GM06990 (cell line): ENCODE measurements at places on chromosomes 3 and 15.

DNA sequence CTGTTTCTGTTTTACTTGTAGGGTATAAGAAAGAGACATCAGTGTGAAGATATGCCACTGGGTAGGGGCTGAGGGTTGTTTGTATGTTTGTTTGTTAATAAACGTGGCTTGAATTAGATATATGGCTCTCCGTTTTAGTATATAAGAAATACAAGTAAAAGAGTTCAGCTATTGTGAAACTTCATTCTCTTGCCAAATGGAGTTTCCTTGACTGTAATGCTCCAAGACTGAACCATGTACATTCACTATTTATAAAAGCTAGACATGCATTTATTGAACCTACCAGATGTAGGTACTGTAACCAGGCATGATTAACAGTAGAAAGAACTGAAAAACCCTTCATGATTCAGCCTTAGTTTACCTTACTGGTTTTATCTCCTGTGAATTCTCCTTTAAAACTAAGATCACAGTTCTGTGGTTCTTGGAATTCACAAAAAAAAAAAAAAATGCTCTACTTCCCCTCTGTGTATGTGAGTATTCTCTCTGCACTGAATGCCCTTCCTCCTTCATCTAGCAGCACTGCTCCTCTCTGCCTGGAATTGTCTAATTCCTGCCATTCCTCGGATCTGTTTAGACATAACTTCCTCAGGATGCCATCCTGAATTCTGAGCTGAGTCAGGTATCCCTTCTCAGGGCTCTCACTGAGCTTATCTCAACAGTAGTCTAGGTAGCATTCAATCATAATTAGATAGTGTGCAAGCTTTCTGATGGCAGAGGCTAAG, 504.4 kb downstream of the FHIT start:
- DNase-seq: no peak

DNA sequence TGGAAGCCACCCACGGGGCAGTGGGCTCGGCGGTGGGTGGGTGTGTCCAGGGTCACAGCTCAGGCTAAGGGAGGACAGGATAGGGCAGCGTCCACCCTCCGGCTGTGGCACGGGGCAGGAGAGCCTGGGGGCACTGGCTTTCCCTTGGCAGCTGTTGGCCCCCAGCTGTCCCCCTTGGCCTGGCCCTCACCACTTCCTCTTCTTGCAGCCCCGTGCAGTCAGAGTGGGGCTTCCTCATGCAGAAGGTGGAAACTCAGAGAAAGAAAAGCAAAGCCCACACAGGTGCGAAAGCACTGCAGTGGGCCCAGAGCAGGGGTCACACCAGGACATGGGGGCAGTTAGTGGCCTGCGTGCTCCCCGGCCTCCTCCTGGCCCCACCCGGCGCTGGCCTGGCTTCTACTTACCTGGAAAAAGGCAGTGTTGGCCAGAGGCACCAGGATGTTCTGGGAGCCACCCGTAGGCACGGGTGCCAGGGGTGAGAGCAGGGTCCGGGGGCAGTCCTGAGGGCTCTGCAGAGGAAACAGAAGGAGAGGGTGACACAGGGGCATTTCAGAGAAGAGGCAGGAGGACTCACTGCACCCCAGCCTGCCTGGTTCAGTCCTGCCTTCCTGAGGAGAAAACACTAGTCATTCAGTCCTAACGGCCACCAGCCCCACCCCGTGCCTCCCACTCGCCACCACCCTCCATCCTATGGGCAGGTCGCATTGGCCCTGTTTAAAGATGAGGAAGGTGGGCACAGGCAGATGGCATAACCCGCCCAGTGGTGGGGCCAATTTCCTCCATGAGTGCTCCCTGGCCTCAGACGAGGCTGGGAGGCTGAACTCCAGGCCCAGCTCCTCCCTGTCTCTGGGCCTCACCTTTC, 28.3 kb downstream of the PLXND1 start:
- peak; percentile 50 for DNase-seq

DNA sequence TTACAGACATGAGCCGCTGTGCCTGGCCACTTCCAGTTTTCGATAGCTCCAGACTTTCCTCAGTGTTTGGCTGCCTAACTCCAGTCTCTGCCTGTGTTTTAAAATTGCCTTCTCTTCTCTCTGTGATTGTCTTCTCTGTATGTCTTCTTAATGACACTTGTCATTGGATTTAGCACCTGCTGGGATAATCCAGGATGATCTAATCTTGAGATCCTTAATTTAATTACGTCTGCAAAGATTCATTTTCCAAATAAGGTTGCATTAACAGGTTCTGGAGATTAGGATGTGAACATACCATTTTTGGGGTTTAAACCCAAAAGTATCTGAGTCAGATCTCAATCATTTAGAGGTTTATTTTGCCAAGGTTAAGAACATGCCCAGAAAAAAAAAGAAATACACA, 222.2 kb upstream of the PDZRN3 start:
- no peak for DNase-seq

GRCh38 chr3:127613406-127613805, 15.2 kb downstream of the MCM2 start:
- DNase-seq: no peak

DNA sequence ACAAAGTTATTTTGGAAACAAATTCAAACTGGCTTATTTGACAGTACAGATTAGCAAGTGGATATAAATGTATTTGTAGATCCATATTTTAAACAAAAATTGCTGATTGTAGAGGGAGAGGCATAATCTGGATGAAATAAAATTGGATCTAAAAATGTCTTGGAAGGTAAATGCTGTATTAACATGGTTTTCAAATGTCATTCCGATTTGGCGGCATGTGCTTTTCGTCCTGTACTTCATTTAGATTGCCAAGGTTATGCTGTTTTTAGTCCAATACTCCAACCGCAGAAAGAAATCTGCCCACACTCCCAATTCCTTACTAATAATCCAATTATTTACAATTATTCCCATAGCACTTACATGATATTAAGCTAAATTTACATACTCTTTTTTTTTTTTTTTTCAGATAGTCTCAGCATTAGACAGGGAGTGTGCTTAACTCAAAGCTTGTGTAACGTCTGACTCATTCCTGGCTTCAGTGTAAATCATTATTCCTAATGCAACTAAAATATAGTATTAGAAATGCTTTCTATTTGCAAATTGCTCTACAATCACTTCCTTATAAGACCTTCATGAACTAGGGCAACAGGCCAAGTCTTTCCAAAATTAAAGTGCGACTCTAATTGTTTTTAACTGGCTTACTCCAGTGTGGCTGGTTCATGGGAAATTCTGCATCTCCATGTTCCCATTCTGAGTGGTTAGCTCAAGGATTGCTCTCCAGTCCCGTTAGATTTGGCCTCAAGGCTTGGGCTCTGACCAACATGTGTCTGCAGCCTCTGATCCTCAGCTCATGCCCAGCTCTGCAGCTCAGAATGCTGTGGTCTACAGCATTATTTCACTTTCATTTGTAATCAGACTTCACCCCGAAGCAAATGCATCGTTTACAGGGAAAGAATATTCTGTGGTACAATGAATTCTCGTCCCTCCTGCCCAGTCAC, 103.9 kb downstream of the FBN1 start:
- no peak for DNase-seq

DNA sequence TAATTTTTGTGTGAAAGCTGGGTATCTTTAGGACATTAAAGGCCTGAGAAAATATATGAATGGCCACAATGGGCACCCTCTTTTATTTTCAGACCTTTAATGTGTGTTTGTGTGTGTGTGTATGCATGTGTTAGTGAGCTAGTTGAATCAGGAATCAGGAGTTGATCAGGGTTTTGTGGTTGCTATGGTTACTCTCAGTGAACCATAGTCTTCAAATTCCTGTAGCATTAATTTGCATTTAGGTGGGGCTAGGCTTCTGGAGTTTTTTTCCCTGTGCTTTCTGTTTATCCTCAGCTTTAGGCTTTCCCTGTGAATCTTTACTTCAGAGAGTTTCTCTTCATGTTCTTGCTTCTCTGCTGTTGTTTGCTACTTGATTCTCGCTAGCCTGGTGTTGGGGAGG, 122.0 kb upstream of the ONECUT1 start:
- no peak for DNase-seq

DNA sequence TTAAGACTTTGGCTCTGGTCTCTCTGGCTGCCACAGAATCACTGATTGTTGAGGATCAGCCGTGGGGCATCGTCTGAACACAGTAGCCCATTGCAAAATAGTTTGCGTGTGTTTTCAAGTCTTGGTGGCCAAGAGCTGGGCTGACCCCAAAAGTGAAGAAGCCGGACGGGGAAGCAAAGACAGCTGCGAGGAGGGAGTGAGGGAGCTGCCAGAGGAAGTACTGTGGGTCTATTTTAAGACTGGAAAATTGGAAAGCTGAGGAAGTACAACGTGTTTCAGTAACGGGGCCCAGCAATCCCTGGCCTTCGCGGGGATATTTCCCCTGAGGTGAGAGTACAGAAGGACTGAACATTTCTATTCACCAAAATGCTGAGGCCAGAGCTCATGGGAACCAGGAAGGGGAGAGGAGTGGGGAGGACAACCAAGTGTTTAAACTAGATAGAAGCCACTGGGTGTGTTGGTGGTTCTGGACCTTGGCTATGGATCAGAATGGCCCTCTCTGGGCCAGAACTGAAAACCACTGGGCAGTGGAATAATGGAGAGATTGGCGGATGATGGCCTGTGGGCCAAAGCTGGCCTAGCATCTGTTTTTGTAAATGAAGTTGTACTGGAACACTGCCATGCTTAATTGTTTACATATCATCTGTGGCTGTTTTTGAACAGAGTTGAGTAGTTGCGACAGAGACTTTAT, 34.1 kb upstream of the LIMD1 start:
- no peak for DNase-seq
